NCI-H2029 treated with DMSO at 0.1 percent for 48 hours (cell line): ENCODE measurements at places on chromosomes 1 and 21.

GRCh38 chr1:201528631-201529252 lies 10.2 kb upstream of the NAV1 start:
- DNase-seq = no peak

GRCh38 chr1:220003610-220004299 lies 42.5 kb downstream of the EPRS1 start:
- DNase-seq = no peak

- DNase-seq = no peak
Observed at GRCh38 chr1:67769633-67770256, 63.5 kb downstream of the GNG12 start.

DNA sequence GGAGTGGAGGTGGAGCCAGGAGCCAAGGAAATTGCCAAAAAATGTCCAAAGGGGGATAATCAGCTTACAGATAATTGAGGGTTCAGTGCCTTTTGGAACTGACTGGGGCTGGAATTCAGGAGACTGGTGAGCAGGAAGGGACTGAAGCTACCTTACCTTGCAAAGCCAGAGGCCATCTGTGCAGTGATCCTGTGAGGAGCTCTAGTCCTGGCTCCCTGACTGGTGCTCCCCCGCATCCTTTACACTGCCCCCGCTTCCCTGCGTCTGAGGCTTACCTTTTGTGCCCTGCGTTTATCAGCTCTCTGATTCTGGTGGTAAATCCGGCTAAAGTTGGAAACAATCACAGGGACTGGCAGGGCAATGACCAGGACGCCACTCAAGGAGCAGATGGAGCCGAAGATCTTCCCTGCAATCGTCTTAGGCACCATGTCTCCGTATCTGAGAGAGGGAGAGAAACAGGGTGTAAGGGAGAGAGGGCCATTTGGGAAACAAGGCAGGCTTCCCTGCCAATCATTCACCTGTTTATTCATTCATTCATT lies 31.0 kb downstream of the DDX20 start:
- no peak for DNase-seq

GRCh38 chr1:209219791-209220524 lies 363.6 kb upstream of the CAMK1G start:
- DNase-seq = no peak

GRCh38 chr1:31976401-31976800 lies 37.3 kb upstream of the KHDRBS1 start:
- no peak for DNase-seq

GRCh38 chr1:114750780-114751179 lies 7.0 kb downstream of the CSDE1 start:
- DNase-seq = peak; percentile 39

DNA sequence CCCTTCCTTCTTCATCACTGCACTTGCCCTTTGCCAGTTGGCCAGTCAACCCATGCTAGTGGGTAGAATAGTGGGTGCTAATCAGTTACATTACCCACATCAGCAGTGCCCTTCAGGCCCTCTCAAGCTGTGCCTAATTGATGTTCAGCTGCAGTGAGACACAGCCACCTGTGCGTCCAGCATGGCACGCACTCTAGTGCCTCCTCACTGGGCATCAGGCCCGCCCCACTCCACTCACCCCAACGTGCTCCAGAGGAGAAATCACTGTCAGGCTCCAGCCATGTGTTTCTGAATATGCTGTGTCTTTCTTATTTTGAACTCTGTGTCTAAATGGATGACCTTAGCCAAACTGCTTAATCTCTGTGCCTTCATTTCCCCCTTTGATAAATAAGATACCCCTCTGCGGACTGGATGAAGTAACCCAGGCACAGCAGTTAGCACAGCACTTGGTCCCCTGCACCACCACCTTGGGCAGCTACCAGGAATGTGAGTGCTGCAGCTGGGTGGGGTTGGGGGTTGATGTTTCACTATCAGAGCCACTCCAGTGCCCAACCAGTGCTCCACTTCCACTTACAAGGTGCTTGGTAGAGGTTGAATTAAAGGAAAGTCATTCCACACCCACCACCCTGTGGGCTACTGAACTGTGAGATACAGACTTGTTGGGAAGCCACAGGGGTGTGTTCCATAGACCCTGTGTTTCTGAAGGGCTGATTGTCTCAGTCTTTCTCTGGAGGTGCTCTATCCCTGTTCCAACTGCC lies 8.9 kb upstream of the ADORA3 start:
- DNase-seq = no peak

DNA sequence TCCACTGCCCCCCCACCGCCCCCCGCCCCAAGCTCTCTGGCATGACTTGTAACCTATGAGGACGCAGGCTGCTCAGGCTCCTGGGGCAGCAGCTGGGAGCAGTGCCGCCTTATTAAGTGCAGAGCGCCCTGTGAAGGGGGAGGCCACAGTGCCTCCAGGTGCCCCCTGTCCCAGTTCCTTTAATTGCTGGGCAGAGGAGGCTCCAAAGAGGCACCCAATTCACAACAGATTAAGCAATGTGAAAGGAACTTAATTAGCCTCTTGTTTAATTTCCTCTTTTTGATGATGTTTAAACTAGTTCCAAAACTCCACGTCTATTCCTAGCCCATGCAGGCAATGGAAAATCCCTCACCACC lies 3.0 kb downstream of the RXFP4 start:
- DNase-seq = no peak

- no peak for DNase-seq
Observed at GRCh38 chr1:240719953-240720700, 108.2 kb upstream of the GREM2 start.
